Neural crest cell (in vitro differentiated cells): ENCODE measurements at places on chromosomes 4 and X. TPM values are rescaled to one million over a fixed set of nuclear protein-coding genes. Genes with fewer than 3 reads are reported as not detected.
A peak's percentile ranks its signal among the peaks of the same experiment; 100 is the strongest.

DNA sequence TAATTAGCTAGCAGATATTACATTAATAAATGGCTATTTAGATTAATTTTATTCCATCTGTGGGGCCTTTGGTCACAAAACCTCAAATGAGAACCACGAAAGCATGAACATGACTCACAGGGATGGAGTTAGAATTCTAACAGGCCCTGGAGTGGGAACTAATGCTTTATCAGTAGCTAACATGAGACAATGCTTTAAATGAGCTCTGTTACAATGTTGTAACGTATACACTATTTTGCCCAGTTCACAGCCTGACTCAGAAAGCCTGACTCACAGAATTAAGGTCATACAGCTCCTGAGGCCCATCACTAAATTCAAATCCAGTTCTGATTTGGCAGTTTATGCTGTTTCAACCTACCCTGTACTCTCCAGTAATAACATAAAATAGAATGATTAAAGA lies 23.2 kb downstream of the VEGFC start:
- H3K27ac ChIP-seq: no peak overlapping the region
- no peaks in the 10 kb centered on the region for H3K4me1 ChIP-seq
- H3K27me3 ChIP-seq: no peaks in the 10 kb centered on the region

DNA sequence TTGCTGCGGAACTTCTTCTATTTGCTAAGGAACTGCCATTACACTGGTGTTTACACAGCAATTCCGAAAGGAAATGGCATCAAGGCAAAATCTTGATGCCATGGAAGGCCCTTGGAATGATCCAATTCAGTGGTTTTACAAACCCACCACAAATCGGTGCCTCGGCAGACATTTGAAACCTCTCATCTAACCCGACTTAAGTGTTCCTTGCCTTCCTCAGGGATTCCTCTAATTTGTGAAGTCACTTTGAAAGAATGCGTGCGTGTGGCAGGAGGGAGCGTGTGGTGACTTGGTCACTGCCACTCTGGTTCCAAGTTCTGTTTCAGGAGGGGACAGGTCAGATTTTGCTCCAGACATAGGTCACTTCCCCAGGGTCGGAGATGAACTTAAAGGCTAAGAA lies 4.8 kb downstream of the NOP14 start:
- no peaks in the 10 kb centered on the region for H3K27me3 ChIP-seq
- DNase-seq: no peak
- peaks cover 10% of the 10 kb centered on the region for H3K36me3 ChIP-seq
- peaks cover 27% of the 10 kb centered on the region for H3K4me1 ChIP-seq

- no peaks in the 10 kb centered on the region for H3K36me3 ChIP-seq
- DNase-seq: no peak
- H3K27ac ChIP-seq: no peak overlapping the region
- H3K27me3 ChIP-seq: no peaks in the 10 kb centered on the region
- H3K4me1 ChIP-seq: peaks cover 5% of the 10 kb centered on the region
Measured at GRCh38 chr4:152360045-152360410, 175.9 kb downstream of the FBXW7 start.

- no peaks in the 10 kb centered on the region for H3K27me3 ChIP-seq
- no peaks in the 10 kb centered on the region for H3K36me3 ChIP-seq
- peaks cover 7% of the 10 kb centered on the region for H3K4me1 ChIP-seq
- H3K27ac ChIP-seq: no peak overlapping the region
- no peak for DNase-seq
Measured at GRCh38 chrX:97474933-97475332, 591.2 kb downstream of the RPA4 start.

GRCh38 chrX:87706134-87706533 lies 188.5 kb downstream of the KLHL4 start:
- H3K4me1 ChIP-seq: no peaks in the 10 kb centered on the region
- H3K36me3 ChIP-seq: peaks cover 11% of the 10 kb centered on the region
- no peaks in the 10 kb centered on the region for H3K27me3 ChIP-seq
- no peak for DNase-seq

DNA sequence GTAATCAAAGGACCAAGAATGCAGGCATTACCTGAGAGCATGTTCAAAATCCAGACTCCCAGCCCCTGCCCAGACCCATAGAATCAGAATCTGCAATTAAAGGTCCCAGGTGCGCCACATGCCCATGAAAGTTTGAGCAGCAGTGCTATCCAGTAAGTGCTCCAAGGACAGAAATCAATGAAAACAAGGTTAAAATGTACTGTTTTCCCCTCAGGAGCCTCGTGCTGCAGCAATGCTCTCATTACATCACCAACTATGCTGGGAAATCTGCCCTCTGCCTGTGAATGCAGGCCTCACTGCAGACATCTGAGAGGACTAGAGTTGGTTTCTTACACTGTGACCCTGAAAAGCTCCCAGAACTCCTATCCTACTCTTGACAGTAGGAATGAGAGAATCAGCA lies 21.1 kb downstream of the ANXA5 start:
- H3K4me1 ChIP-seq: peaks cover 5% of the 10 kb centered on the region
- H3K36me3 ChIP-seq: peaks cover 23% of the 10 kb centered on the region
- no peaks in the 10 kb centered on the region for H3K27me3 ChIP-seq
- no peak for DNase-seq
- H3K4me3 ChIP-seq: no peak overlapping the region
- H3K27ac ChIP-seq: no peak overlapping the region

DNA sequence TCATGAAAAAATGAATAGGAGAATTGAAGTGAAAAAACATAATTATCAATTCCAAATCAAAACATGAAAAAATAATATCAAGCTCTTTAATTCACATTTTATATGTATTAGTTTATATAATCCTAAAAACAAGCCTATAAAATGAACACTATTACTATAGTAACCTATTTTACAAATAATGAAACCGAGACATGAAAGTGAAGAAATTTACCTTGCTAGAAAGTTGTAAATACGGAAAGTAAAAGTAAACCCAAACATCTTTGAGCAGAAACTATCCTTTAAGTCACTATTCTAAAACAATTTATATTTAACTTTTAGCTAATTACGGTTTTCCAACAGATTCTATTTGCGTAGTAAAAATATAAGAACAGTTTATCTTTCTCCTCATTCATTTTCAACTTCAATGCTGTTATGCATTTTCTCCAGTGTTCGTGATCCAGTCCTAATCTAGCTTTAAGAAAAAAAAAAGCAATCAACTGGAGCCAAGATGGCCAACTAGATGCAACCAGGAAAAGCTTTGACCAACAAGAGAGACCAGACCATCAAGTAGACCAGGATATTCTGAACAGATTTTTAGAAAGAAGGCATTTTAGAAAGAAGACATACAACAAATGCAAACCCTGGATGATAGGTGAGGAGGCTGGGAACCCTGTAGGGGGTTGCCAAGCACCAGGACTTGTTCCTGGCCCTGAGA lies 67.0 kb downstream of the DDX53 start:
- H3K27ac ChIP-seq: no peak overlapping the region
- DNase-seq: no peak

DNA sequence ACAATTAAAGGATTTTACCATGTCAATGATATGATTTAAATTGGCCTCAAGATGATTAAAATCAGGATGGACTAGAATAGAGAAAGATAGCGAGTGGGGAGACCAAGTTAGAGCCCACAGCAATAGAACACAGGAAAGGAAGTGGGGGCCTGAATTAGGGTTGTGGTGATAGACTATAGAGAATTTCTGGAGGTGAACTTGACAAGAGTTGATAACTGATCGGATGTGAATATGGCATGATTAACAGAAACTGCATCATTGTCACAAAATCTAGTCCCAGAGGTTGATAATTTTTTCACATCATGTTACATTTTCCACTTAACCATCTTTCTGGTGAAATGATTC lies 26.3 kb upstream of the TRPC3 start:
- H3K27me3 ChIP-seq: peaks cover 2% of the 10 kb centered on the region
- no peaks in the 10 kb centered on the region for H3K36me3 ChIP-seq
- H3K4me1 ChIP-seq: no peaks in the 10 kb centered on the region

DNA sequence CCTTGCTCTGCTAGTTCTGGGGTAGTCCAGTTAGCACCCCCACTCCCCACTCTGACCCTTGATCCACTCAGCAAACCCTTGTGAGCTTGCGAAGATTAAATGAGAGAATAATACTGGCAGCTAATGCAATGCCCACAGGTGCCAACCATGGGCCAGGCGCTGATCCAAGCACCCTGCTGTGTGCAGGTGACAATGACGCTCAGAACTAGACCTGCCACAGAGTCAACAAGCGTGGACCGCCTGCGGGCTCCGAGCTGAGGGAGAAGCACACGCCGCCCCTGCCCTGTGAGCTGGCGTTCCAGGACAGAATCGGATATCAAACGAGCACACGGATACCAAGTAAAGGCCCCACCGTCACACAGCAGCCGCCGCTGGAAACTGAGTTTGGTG lies 129.2 kb downstream of the FAM53A start:
- DNase-seq: no peak
- no peak overlapping the region for H3K27ac ChIP-seq
- H3K27me3 ChIP-seq: peaks cover 27% of the 10 kb centered on the region
- no peaks in the 10 kb centered on the region for H3K36me3 ChIP-seq
- no peak overlapping the region for H3K4me3 ChIP-seq

GRCh38 chr4:145289403-145290076 lies 109.2 kb upstream of the OTUD4 start:
- H3K27ac ChIP-seq: no peak overlapping the region
- H3K27me3 ChIP-seq: peaks cover 7% of the 10 kb centered on the region
- no peaks in the 10 kb centered on the region for H3K36me3 ChIP-seq
- H3K4me1 ChIP-seq: no peaks in the 10 kb centered on the region

DNA sequence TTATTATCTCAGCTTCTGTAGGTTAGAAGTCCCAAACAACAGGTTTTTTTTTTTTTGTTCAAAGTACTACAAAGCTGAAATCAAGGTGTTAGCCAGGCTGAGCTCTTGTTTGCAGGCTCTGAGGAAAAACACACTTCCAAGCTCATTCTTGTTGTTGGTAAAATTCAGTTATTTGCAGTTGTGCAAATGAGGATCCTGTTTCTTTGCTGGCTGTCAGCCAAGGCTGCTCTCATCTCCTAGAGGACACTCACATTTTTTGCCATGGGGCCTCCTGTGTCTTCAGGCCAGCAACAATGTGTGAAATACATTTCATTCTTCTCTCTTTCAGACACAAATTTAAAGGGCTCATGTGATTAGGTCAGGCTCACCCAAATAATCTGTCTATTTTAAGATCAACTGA lies 60.3 kb upstream of the HSD17B10 start:
- no peak for DNase-seq
- H3K27ac ChIP-seq: no peak overlapping the region
- no peaks in the 10 kb centered on the region for H3K36me3 ChIP-seq
- no peaks in the 10 kb centered on the region for H3K4me1 ChIP-seq

DNA sequence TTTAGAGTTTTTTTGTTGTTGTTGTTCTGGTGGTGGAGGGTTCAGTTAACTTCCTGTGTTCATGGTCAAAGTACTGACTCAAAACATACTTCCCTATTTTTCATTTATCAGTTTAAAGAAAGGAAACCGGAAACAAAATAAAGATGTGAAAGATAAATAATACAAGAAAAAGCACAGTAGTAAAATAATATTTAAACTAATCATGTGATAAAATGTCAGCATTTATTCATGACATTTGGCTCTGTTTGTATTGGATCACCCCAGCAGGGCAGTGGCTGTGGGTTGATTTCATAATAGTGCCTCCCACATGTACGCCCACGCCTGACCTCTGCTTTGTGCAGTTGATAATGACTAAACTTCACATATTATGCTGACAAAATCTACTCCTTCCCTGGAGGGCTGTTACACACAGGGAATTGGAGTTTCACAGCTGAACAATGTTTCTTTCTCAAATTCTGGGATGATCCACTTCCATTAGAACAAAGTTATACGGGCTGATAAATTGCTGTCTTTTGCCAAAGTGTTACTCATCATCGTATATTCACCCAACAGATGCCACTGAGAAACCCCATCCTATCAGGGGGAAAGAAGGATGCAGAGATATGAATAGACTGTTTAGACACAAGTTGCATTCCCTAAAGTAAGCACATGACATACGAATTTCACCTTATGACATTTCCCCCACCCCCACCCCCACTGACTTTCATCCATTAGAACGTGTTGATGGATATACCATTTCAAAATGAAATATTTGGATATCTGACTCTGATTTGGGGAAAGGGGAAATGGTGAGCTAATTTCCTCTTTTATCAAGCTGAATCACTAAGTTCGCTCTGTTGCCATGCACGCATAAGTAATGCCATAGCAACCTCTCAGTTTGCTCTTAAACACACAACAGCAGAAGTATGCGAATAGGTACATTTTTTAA lies 48.3 kb downstream of the AMELX start:
- H3K4me3 ChIP-seq: no peak overlapping the region
- peak overlapping the region; percentile 78 for H3K27ac ChIP-seq
- H3K27me3 ChIP-seq: no peaks in the 10 kb centered on the region
- no peak for DNase-seq

DNA sequence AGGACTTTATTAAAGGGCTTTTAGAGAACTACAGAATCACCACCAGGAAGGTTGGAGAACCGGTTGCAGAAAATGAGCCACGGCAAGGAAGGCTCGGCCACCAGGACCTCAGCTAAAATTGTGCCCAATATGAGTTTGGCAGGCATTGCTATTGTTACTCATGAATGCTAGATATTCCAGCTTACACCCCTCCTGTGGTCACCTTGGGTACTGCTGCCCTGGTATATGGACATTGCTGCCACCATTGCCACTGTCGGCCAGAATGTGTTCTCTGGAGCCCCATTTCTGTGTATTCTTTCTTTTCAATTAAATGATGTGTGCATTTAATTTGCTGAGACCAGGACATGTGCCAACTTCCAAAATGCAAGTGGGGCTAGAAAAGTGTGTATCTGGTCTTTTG lies 626.7 kb upstream of the BOD1L1 start:
- H3K27me3 ChIP-seq: no peaks in the 10 kb centered on the region
- peak; percentile 30 for DNase-seq
- H3K36me3 ChIP-seq: no peaks in the 10 kb centered on the region

DNA sequence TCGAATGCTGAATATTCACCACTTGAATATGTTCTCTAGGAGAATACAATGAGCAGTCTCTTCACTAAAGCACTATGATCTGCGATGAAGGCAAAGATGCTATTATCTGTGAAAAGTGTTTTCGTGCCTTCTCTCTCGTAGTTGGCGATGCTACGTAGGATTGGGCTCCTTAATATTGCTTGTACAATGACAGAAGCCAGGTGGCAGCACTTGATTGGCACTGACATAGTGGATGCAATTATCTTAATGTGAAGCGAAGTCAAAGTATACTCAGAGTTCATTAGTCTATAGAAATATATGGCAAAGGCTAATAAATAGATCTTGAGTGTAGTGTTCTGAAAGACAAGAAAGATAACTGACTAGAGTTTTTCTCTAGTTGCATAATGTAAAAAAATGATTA lies 1135.7 kb upstream of the AGA start:
- H3K4me3 ChIP-seq: no peak overlapping the region
- no peaks in the 10 kb centered on the region for H3K27me3 ChIP-seq
- no peak overlapping the region for H3K27ac ChIP-seq
- H3K36me3 ChIP-seq: no peaks in the 10 kb centered on the region
- no peaks in the 10 kb centered on the region for H3K4me1 ChIP-seq

- peaks cover 6% of the 10 kb centered on the region for H3K36me3 ChIP-seq
- H3K4me3 ChIP-seq: peak within 1 kb of the TSS; percentile 93
- H3K27me3 ChIP-seq: peaks cover 7% of the 10 kb centered on the region
- peaks cover 14% of the 10 kb centered on the region for H3K4me1 ChIP-seq
Measured at GRCh38 chrX:103585411-103586313, at the start of gene TCEAL4. Gene TCEAL4, plus strand, starts transcription at chrX:103585515. Its CDS starts 1,161 bp downstream, at chrX:103586676.

GRCh38 chr4:121219227-121219626 lies 55.1 kb upstream of the TNIP3 start:
- H3K27ac ChIP-seq: no peak overlapping the region
- no peak overlapping the region for H3K4me3 ChIP-seq
- H3K27me3 ChIP-seq: no peaks in the 10 kb centered on the region
- no peaks in the 10 kb centered on the region for H3K36me3 ChIP-seq

Gene HGFAC
- total RNA-seq: 1.3 and 1.6 TPM in 2 replicates

Gene CXCL13
- total RNA-seq: not detected in 2 replicates

Gene GK2
- not detected in 2 replicates for total RNA-seq

Gene MORF4L2
- total RNA-seq: 412 TPM in 2 replicates

Gene TMSB15C
- total RNA-seq: 18.7 and 23.2 TPM in 2 replicates

Gene BANK1
- total RNA-seq: 0.11 and 0.44 TPM in 2 replicates

Gene BRS3
- not detected in 2 replicates for total RNA-seq

Gene CDS1
- total RNA-seq: 1.1 and 1.3 TPM in 2 replicates

Gene NIPAL1
- 0.41 and 0.68 TPM in 2 replicates for total RNA-seq
